CD4-positive, alpha-beta memory T cell (primary cell): ENCODE measurements at places on chromosomes 4 and X. TPM values are rescaled to one million over a fixed set of nuclear protein-coding genes. Genes with fewer than 3 reads are reported as not detected.

- H3K27ac ChIP-seq = no peak overlapping the region
- H3K36me3 ChIP-seq = no peaks in the 10 kb centered on the region
- H3K27me3 ChIP-seq = no peaks in the 10 kb centered on the region
- no peak overlapping the region for H3K4me3 ChIP-seq
These were observed 19.9 kb downstream of the PHKA1 start for GRCh38 chrX:72694170-72694569.

- H3K27ac ChIP-seq = no peak overlapping the region
- no peaks in the 10 kb centered on the region for H3K4me1 ChIP-seq
- no peak for DNase-seq
- peaks cover 4% of the 10 kb centered on the region for H3K36me3 ChIP-seq
- no peak overlapping the region for H3K4me3 ChIP-seq
- H3K27me3 ChIP-seq = no peaks in the 10 kb centered on the region
These were observed 88.4 kb downstream of the LRP2BP start for GRCh38 chr4:185307136-185307950.

DNA sequence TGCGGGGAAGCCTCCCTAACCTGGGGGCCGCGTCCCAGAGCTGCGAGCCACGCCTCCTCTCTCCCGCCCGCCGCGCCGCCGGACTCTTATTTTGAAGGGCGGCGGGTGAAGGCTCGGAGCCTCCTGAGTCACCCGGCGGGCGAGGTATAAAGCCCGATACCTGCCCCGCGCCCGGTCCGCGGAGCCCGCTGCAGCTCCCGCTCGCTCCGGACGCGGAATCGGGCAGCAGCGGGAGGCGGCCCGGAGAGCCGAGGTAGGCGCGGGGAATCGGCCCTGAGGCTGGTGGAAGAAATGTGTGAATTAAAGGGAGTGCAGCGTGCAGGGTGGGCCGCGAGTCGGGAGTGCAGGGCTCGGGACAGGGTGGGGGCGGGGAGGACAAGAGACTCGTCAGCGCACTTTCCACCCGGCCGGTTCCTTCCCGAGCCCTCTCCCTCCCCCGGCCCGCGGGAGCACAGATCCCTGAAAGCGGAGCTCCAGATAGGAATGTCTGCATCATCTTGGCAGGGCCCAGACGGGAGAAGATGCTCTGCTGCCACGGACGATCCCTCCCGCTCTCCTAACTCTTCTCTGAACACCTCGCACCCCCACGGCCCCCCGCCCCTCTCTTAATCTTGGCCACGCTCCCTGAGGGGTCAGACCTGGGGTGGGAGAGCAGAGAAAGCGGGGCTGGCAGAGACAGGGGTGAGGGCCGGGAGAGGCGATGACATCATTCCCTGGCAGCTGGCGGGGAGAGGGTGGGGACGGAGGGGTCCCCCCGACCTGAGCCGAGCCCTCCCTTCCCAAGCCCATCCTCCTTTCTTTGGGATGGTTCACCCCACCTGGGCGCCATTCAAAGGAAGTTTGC is 177.9 kb downstream of the CBR4 start:
- H3K4me1 ChIP-seq = peaks cover 13% of the 10 kb centered on the region
- no peak overlapping the region for H3K27ac ChIP-seq
- peak; percentile 38 for DNase-seq
- peaks cover 23% of the 10 kb centered on the region for H3K27me3 ChIP-seq
- peak overlapping the region; percentile 34 for H3K4me3 ChIP-seq

DNA sequence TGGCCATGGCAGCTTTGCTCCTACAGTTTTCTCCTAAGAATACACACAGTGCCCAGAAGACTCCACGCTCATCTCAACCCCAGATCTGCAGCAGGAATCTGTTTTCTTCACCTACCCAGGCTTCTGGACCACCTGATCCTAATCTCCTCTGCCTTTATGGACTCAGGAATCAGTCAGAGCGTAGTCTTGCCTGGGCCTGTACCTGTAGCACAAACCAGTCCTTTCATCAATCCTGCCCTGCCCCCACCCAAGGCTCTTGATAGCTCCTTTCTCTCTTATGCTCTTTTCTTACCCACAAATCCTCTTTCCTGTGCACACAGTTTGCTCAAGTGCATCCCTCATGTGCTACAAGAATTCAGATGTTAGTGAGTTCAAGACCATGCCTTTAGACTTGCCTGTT is 89.7 kb downstream of the ZNF718 start:
- peaks cover 27% of the 10 kb centered on the region for H3K4me1 ChIP-seq
- no peak for DNase-seq
- H3K27me3 ChIP-seq = no peaks in the 10 kb centered on the region
- H3K36me3 ChIP-seq = no peaks in the 10 kb centered on the region

- H3K36me3 ChIP-seq = no peaks in the 10 kb centered on the region
- H3K4me1 ChIP-seq = no peaks in the 10 kb centered on the region
- no peak overlapping the region for H3K27ac ChIP-seq
- DNase-seq = no peak
These were observed 1849.7 kb downstream of the PCDH7 start for GRCh38 chr4:32569861-32570260.

GRCh38 chr4:48812866-48813265 is 18.0 kb upstream of the OCIAD1 start:
- no peak for DNase-seq
- H3K4me1 ChIP-seq = no peaks in the 10 kb centered on the region
- H3K27ac ChIP-seq = no peak overlapping the region
- no peaks in the 10 kb centered on the region for H3K27me3 ChIP-seq

- H3K4me1 ChIP-seq = no peaks in the 10 kb centered on the region
These were observed 7.7 kb upstream of the STX18 start for GRCh38 chr4:4549534-4549933.

GRCh38 chrX:13252726-13253125 is 67.1 kb downstream of the ATXN3L start:
- H3K4me3 ChIP-seq = no peak overlapping the region
- no peak overlapping the region for H3K27ac ChIP-seq
- H3K36me3 ChIP-seq = no peaks in the 10 kb centered on the region
- no peak for DNase-seq
- peaks cover 19% of the 10 kb centered on the region for H3K4me1 ChIP-seq

The TLL1 gene
- not detected for total RNA-seq

The SERTM2 gene
- total RNA-seq = not detected

The TRIM61 gene
- 1.4 TPM for total RNA-seq

The GALNTL6 gene
- total RNA-seq = not detected
